ENCODE measurements at places on chromosomes 16 and 17. TPM values are rescaled to one million over a fixed set of nuclear protein-coding genes. Genes with fewer than 3 reads are reported as not detected.

The CLEC18C gene
- polyA plus RNA-seq: not detected

The TEKT3 gene
- not detected for polyA plus RNA-seq

The PSKH1 gene
- polyA plus RNA-seq: 8.3 TPM

DNA sequence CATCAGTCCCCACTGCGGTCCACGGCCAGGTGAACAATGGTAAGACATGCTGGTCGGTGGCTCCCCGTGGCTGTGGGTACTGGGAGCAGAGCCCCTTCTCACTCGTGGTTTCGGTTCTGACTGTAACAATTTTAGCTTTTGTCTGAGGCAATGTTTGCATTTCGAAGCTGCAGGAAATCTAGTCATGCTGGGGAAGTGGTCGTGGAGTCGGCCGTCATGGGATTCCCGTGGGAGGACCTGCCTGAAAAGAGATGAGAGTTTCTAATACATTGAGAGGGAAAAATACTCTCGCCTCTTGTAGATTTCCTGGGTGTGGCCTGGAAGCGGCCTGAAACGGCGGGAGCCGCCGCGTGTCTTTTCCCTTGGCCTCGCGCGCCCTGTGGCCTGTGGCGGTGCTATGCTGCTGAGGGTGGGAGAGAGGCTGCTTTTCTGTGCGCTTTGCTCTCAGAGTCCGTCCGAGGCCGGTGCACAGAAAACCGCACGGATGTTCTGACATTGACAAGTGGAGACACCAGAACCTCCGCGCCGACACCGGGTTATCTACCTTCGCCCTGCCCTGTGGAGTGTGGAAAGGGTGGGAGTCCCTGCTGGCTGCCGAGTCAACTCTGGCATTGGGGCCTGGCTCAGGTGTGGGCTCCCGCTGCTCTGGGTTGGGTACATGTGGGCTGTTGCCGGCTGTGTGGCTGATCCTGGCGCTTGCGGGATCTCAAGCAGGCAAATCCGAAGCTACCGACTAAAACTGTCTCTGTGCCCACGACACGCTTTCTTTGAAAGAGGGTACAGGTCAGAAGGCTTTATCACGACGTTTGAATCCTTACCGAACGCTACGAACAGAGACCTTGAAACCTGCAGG, 60.8 kb downstream of the WDR45B start:
- no peak for DNase-seq
- H3K27ac ChIP-seq: no peak overlapping the region
- peaks cover 7% of the 10 kb centered on the region for H3K36me3 ChIP-seq
- no peaks in the 10 kb centered on the region for H3K27me3 ChIP-seq
- no peak overlapping the region for H3K4me3 ChIP-seq
- no peaks in the 10 kb centered on the region for H3K4me1 ChIP-seq

DNA sequence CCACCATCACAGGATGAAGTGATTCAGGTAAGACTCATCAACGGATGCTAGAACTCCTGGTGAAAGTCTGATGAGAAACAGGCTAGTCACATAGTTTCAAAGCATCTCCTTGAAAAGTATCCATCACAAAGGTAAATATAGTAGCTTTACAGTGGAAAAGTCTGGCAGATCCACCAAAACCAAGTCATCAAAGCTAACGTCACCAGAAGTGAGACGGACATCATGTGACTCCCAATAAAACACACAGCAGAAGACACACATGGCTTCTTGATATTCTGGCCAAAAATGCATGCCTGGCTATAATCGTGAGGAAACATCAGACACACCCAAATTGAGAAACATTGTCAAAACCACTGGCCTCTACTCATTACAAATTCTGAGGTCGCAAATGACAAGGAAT, 17.9 kb upstream of the TRPV3 start:
- H3K4me1 ChIP-seq: no peaks in the 10 kb centered on the region
- no peak overlapping the region for H3K27ac ChIP-seq
- no peaks in the 10 kb centered on the region for H3K27me3 ChIP-seq
- no peak for DNase-seq

DNA sequence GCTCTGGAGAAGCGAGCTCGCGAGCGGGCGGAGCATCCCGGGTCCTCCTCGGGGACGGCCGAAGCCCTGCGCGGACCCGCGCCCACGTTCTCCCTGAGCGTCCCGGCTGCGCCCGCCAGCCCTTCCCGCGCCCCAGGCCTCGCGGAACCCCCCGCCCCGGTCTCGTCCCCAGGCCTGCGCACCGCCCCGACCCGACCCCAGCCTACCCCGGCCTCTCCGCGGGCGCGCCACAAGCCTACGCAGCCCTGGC, 159 bp downstream of the USP36 start:
- H3K27me3 ChIP-seq: no peaks in the 10 kb centered on the region
- DNase-seq: no peak
- no peaks in the 10 kb centered on the region for H3K4me1 ChIP-seq
- peaks cover 21% of the 10 kb centered on the region for H3K36me3 ChIP-seq
- peak overlapping the region; percentile 99 for H3K4me3 ChIP-seq

DNA sequence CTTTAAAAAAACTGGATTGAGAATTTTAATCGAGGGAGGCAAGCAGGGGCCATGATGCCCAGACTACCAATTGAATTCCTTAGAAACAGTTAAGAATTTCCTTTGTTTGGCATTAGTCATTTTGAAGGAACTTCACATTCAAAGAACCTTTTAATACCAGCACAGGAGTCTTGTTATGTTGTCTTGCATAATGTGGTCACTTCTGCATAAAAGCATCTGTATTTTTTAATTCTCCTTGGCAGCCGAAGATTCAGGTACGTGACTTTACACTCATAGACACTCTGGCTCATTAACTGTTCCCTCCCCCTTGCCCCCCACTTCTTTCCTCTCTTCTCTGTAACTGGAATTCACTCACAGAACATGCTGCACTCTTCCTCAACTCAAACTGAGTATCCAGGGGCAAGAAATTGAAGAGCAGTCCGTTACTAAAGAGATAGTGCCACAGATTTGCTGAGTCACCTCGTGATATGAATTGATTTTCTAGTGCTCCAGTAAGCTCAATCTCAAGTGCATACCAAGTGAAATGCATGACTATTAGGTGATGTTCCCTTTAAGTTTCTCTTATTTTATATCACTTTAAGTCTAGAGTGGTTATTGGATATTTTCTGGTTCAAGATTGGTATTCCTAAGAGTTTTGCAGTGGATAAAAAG, 572.2 kb upstream of the SOX9 start:
- H3K36me3 ChIP-seq: no peaks in the 10 kb centered on the region
- H3K27me3 ChIP-seq: no peaks in the 10 kb centered on the region
- no peaks in the 10 kb centered on the region for H3K4me1 ChIP-seq

DNA sequence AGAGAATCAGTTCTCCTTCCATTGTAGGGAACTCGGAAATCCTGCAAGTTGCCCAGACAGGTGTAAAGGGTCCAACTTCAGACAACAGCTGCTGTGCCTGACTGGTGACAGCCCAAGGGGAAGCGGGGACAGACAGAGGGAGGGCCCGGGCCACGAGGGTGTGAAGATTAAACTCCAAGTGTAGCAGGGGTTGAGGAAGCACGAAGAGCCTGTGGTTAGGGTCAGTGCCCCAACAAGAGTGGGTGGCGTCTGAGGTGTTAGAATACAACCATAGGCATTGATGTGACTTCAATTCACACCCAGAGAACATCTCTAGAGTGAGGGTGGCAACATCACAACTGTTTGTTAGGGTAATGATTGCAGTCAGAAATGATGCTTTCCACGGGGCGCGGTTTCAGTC, 39.1 kb downstream of the ASPA start:
- H3K27me3 ChIP-seq: no peaks in the 10 kb centered on the region
- H3K36me3 ChIP-seq: no peaks in the 10 kb centered on the region
- H3K4me1 ChIP-seq: peaks cover 15% of the 10 kb centered on the region
- H3K27ac ChIP-seq: no peak overlapping the region
- DNase-seq: no peak
